ENCODE measurements at places on chromosomes 3 and 15. TPM values are rescaled to one million over a fixed set of nuclear protein-coding genes. Genes with fewer than 3 reads are reported as not detected.

DNA sequence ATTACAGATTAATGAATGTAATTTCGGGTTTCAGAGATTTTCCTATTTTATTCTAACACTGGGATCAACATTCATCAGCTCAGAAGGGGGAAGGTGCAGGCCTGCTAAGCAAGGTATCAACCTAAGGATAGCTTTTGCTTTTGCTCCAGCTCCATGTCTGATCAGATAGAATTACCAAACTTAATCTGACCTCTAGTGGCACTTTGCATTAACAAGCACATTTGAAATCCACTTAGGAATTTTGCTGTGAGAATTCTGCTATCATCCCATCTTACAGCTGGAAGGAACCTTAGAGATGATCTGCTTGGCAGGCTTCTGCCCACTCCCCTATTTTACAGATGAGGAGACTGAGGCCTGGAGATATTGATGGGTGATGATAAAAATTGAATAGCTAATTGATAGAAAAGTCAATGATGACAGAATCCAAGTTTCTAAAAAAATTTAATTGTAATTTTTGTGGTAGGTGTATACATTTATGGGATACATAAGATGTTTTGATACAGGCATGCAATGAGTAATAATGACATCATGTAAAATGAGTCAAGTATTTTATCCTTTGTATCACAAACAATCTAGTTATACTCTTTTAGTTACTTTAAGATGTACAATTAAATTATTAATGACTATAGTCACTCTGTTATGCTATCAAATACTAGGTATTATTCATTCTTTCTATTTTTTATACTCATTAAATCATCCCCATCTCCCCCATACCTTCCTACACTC, 209.2 kb upstream of the ZPLD1 start:
- DNase-seq, result no peak

GRCh38 chr3:46471371-46471914, 6.7 kb upstream of the LTF start:
- DNase-seq, result no peak

DNA sequence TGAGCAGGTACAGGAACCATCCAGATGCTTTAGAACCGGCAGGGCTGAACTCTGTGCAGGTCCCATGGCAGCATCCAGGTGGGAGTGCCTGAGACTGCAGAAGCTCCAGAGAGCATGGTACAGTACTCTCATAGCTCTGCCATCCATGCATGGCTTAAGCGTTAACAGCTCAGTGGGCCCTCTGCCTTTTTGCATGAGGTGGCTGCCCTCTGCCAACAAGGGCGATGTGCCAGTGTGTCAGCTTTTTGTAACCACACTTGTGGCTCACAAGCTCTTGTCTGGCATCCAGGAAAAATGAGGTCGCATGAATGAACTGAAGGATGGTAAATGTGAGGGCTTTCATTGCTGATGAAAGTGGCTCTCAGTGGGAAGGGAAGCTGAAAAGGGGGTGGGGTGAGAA, 950.1 kb downstream of the DIPK2A start:
- no peak for DNase-seq

DNA sequence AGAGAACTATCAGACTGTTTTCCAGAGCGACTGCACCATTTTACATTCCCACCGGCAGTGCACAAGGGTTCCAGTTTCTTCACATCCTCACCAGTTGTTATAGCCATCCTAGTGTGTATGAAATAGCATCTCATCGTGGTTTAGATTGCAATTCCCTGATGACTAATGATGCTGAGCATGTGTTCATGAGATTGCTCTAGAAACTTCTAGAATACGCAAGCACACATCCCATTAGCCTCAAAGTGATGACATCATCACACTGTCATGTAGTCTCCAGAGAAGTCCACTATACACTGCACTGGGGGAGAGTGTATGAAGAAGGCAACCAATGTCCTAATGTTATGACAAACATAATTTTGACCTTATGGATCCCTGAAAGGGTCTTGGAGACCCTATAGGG, 30.1 kb downstream of the FBLN2 start:
- no peak for DNase-seq

DNA sequence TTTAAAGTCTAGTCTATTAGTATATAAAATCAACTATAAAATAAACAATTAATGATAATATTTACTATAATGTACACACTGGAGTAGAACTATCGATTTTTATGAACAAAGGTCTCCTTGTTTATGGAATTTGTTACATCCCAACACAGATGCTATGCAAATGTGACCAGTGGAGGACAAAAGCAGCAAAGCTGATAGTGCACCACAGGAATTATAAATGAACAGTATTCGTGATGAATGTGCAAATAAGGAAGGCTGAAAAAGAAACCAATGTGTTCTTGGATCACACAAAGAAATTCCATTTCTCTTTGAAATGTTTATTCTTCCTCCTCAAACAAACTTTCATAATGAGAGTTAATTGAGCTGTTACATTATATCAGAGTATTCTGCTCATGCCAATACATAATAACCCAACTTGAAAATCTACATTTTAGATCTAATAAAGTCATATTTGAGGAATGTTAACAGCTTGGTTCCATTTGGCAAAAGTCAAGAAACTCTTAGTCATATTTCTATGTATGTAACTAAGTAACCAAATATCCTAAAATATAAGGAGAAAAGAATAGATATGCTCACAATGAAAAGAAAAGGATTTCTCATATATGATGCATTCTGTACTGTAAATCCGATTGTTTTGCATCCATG, 79.3 kb downstream of the NEK10 start:
- no peak for DNase-seq

DNA sequence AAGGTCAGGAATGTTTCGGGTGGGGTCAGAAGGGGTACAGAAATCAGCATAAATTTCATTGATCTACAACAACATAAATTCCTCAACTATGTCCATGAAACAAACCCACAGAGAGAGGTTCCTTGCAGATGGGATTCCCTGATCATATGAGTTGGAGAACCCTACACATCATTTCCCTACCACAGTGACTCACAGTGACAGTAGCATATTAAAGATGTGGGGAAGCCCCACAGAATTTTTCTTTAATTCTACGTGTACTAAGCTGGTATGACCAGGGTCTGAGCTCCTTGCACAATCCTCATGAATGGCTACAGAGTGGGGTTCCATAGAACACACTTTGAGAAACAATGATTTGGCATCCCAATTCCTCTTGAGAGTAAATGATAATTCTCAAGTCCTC, 116.9 kb upstream of the RAD18 start:
- DNase-seq, result no peak

DNA sequence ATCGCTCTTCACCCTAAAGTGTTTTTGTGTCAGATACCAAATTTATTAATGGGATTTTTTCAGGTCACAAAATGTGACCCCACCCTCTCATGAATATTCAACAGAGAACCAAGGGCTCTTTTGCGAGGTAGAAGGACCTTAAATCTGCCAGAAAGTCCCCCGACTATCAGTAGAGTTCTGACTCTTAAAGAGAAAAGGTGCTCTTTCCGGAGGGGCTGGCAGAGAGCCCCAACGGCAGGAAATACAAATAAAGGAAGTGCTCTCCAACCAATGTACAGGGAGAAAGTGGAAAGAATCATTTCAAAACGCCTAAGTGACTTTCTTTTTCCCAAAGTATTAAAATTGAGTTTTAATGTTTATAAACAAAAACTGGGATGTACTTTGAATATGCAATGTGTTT, 517.2 kb downstream of the FOXP1 start:
- DNase-seq, result no peak

- no peak for DNase-seq
These were observed 191.6 kb upstream of the STT3B start for GRCh38 chr3:31341130-31341529.

GRCh38 chr3:122271246-122271898, 53.7 kb upstream of the CSTA start:
- no peak for DNase-seq

DNA sequence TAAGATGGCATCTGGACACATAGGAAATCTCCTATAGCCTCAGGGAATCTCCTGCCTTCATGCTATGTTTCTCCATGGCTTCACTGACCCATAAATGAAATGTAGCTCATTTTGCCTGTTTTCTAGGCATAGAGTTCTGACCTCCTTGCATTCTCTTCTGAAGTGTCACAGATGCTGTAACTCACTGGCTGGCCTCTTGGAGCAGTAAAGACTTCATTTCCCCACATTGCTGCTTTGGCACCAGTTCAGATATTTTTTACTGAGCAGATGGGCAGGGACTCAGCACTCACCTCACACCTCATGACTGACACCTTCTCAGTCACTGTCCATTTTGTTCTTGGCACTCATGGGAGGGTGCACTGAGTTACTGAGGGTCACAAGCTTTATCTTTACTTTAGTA, 286.7 kb upstream of the TGFBR2 start:
- DNase-seq, result no peak

- DNase-seq, result no peak
These were observed 268.8 kb downstream of the NR2F2 start for GRCh38 chr15:96599268-96599667.

GRCh38 chr3:191143224-191143623, 55.8 kb upstream of the OSTN start:
- DNase-seq, result no peak

DNA sequence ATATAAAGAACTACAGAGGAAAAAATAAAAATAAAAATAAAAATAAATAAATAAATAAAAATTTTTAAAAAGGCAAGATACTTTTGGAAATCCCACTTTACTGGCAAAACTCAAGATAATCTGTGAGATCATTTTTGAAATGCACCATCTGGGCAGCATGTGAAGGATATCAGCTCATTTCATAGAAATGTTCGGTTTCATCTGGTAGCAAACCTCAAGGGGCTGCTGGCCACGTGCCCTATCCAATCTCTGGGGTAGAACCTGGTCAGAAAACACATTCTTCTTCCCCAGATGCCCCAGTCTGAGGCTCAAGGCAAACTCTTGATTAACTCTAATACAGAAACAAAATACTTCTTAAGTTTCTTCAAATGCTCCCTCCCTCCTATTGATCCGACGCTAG, 166.0 kb downstream of the FMN1 start:
- DNase-seq, result no peak

DNA sequence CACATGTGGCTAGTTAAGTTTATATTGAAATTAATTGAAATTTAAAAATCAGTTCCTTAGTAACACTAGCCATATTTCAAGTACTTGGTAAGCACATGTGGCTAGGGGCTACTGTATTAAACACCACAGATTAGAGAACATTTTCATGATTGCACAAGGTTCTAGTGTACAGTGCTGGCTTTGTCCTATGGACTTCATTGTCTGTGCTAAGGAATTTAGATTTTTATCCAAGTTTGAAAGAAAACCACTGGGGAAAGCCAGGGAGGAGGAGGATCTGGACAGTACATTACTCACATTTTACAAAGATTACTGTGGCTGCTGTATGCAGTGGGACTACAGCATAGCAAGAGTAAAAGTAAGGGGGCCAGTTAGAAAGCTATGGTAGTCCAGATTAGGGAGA, 13.9 kb downstream of the STAC start:
- DNase-seq, result no peak

GRCh38 chr3:9721015-9721699, 10.4 kb upstream of the BRPF1 start:
- no peak for DNase-seq

- no peak for DNase-seq
These were observed 617 bp upstream of the EOGT start for GRCh38 chr3:69014022-69014580.

GRCh38 chr3:38730281-38730680, 80.8 kb upstream of the SCN5A start:
- DNase-seq, result no peak

DNA sequence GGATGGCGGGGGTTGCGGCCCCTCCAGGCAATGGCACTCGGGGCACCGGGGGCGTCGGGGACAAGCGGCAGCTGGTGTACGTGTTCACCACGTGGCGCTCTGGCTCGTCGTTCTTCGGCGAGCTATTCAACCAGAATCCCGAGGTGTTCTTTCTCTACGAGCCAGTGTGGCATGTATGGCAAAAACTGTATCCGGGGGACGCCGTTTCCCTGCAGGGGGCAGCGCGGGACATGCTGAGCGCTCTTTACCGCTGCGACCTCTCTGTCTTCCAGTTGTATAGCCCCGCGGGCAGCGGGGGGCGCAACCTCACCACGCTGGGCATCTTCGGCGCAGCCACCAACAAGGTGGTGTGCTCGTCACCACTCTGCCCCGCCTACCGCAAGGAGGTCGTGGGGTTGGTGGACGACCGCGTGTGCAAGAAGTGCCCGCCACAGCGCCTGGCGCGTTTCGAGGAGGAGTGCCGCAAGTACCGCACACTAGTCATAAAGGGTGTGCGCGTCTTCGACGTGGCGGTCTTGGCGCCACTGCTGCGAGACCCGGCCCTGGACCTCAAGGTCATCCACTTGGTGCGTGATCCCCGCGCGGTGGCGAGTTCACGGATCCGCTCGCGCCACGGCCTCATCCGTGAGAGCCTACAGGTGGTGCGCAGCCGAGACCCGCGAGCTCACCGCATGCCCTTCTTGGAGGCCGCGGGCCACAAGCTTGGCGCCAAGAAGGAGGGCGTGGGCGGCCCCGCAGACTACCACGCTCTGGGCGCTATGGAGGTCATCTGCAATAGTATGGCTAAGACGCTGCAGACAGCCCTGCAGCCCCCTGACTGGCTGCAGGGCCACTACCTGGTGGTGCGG, 1.9 kb downstream of the CHST2 start:
- DNase-seq, result no peak

DNA sequence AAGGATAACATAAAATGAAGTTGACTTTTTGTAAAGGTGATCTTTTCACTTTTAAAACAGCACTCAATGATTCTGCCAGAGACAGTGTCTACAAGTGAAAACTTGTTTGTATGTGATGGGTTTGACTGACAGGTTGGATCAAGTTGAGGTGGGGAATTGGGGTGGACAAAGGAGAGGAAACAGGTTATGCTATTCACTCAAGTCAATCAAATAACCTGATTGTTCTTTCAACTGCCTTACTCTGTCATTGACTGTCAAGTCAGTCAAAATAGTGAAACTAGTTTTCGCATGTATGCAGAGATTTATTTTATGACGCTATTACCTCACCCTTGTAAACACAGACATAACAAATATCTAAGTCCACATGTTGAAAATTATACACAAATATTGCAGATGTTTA, 187.7 kb downstream of the ROBO2 start:
- DNase-seq, result no peak

The GOLGA8J gene
- total RNA-seq, result not detected

The SERPINI2 gene
- total RNA-seq, result 6.3 TPM

The CCR5 gene
- 0.23 TPM for total RNA-seq

The SEMA6D gene
- total RNA-seq, result 55.8 TPM

The NRG4 gene
- total RNA-seq, result 8.5 TPM

The STRC gene
- 16.4 TPM for total RNA-seq

The PPP1R14D gene
- not detected for total RNA-seq

The VGLL3 gene
- 0.67 TPM for total RNA-seq

The RTP3 gene
- total RNA-seq, result not detected

The KIF15 gene
- total RNA-seq, result 0.86 TPM
